T-helper 17 cell (primary cell): ENCODE measurements at places on chromosomes 6 and 20. TPM values are rescaled to one million over a fixed set of nuclear protein-coding genes. Genes with fewer than 3 reads are reported as not detected.

- H3K27ac ChIP-seq, result no peak overlapping the region
- H3K4me3 ChIP-seq, result no peak overlapping the region
- H3K36me3 ChIP-seq, result no peaks in the 10 kb centered on the region
- no peak for DNase-seq
- peaks cover 7% of the 10 kb centered on the region for H3K4me1 ChIP-seq
Observed at GRCh38 chr6:133707456-133707855, 181.5 kb upstream of the TCF21 start.

GRCh38 chr20:35617397-35618262, 2.0 kb downstream of the SPAG4 start:
- H3K36me3 ChIP-seq, result no peaks in the 10 kb centered on the region
- DNase-seq, result peak; percentile 18
- peak overlapping the region; percentile 89 for H3K4me3 ChIP-seq
- H3K4me1 ChIP-seq, result peaks cover 23% of the 10 kb centered on the region

DNA sequence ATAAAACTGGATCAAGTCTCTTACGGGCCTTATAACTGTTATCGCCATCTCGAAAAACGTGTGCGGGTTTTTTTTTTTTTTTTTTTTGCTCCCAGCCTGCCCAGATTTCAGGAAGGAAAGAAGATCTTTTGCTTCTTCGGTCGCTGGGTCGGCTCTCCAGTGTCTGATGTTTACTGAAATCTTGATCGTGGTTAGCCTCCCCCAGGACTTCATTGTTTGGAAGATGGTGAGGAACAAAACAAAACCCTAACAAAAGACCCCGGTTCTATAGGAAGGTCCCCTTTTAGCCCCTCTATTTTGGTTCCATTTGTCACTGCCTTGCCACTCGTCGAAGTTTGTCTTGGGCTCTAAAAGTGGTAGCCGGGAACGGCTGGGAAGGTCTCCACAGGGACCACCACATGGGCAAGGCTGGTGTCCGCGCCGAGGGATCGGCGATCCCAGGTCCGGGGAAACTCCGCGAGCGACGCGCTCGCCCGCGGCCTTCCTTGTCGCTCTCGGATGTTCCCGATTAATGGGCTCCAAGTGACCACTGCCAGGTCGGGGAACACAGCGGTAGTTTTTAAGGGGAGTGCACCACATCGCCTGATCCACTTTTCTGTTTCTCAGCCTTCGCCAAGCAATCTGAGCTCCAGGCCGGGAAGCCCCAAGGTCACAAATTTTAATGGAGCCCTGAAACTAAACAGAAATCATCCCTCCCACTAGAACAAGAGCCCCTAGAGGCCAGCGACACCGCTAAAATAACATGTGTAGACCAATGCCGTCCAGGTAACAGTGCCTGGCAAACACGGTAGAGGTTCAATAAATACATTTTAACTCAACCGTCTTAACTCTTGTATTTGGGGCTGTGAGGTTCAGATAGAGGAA, 27.0 kb downstream of the TRIM27 start:
- peak overlapping the region; percentile 100 for H3K27ac ChIP-seq
- peak; percentile 39 for DNase-seq
- H3K36me3 ChIP-seq, result no peaks in the 10 kb centered on the region
- no peaks in the 10 kb centered on the region for H3K27me3 ChIP-seq
- H3K4me3 ChIP-seq, result peak overlapping the region; percentile 94

- no peak overlapping the region for H3K27ac ChIP-seq
- DNase-seq, result no peak
- no peaks in the 10 kb centered on the region for H3K36me3 ChIP-seq
- no peaks in the 10 kb centered on the region for H3K4me1 ChIP-seq
- no peak overlapping the region for H3K4me3 ChIP-seq
Observed at GRCh38 chr6:139452148-139452876, 77.9 kb upstream of the CITED2 start.

DNA sequence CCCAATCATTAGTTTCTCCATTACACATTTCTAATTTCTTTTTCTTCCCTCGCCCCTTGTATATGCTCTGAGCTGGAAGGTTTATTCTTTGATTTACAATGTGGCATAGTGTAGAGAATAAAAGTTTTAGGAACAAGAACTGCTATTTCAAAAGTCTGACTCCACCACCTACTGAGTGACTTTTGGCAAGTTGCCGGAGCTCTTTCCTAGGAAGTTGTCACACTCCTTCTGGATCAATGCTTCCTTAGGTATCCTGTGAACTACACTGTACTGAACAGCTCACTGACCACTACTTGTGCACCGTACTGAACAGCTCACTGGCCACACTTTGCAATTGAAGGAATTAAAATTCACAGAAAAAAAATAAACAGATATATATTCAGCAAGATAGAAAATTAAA, 458.2 kb downstream of the FRK start:
- H3K27me3 ChIP-seq, result no peaks in the 10 kb centered on the region
- H3K27ac ChIP-seq, result no peak overlapping the region
- no peaks in the 10 kb centered on the region for H3K4me1 ChIP-seq
- no peaks in the 10 kb centered on the region for H3K36me3 ChIP-seq

DNA sequence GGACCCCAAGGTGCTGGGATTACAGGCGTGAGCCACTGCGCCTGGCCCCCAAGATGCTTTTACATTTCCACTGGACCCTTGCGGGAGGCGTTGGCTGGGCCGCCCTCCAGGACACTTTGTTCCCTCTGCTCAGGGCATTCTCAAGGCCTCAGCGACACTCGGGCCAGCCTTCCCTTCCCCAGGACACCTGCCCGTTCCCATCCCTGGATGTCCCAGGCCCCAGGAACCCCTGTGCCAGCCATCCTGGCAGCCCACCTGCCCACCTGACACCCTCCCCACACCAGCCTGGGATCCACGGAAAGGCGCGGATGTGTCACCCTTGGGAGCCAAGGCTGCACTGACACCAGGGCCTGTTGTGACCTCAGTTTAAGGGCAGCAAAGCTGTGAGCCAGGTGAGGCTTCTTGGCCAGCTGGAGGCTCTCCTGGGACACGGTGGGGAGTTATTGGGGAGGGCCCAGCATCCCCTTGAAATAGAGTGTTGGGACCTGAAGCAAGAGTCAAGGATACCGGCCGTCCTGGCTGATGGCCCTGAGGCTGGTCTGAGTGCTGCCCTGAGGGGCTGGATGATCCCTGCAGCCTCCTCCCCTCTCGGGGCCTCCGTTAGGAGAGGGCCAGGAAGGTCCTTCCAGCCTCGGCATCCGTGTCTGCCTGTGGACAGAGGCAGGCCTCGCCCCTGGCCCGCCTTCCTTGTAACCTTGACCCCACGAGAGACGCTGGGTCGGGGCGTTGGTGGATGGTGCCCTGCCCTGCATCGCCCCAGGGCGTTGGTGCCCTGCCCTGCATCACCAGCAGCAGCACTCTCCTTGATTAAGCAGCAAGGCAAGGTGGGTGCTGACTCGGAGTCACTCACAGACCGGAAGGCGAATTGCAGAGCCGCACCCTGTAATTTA, 84.2 kb upstream of the BHLHE23 start:
- DNase-seq, result peak; percentile 3
- H3K4me3 ChIP-seq, result no peak overlapping the region
- H3K36me3 ChIP-seq, result no peaks in the 10 kb centered on the region
- no peaks in the 10 kb centered on the region for H3K4me1 ChIP-seq

- H3K36me3 ChIP-seq, result no peaks in the 10 kb centered on the region
- DNase-seq, result no peak
- peaks cover 7% of the 10 kb centered on the region for H3K4me1 ChIP-seq
- no peaks in the 10 kb centered on the region for H3K27me3 ChIP-seq
Observed at GRCh38 chr6:131789219-131789618, 18.6 kb upstream of the ENPP1 start.

DNA sequence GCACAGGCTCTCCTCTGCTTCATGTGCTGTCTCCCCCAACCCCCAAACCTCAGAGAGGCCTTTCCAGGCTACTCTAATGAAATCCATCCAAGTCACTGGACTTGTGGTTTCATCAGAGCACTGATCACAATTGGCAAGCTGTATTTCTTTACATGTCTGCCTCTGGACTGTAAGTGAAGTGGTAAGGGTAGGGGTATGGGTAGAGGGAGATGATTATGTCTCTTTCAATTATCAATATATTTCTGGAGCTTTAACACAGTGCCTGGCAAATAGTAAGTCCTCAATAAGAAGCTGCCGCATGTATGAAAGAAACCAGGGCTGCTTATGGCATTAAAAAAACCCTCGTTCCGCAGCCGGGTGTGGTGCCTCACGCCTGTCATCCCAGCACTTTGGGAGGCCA, 5.4 kb downstream of the TRERF1 start:
- no peak for DNase-seq
- H3K27ac ChIP-seq, result peak overlapping the region; percentile 95
- peaks cover 64% of the 10 kb centered on the region for H3K4me1 ChIP-seq
- H3K27me3 ChIP-seq, result no peaks in the 10 kb centered on the region
- H3K4me3 ChIP-seq, result no peak overlapping the region
- peaks cover 2% of the 10 kb centered on the region for H3K36me3 ChIP-seq

DNA sequence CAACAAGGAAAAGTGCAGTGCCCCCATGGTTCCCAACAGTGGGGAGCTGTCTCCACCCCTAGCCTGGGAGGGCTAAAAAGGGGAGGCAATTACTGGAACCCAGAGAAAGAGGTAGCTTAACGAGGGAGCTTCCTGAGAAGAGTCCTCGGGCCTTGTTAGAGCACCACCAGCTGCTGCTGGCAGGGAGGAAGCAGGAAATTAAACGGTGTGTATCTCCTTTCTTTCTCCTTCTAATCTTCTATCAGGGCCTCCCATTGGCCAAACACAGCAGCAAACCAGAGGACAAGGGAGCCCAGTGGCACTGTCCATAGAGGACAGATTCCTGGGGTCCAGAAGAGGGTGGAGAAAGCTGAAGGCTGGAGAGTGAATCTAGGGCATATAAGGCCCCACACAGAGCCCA, 7.6 kb upstream of the BTN2A2 start:
- peaks cover 24% of the 10 kb centered on the region for H3K4me1 ChIP-seq
- peak overlapping the region; percentile 86 for H3K27ac ChIP-seq
- DNase-seq, result no peak
- peaks cover 14% of the 10 kb centered on the region for H3K36me3 ChIP-seq

- H3K27ac ChIP-seq, result peak overlapping the region; percentile 94
- H3K4me1 ChIP-seq, result peaks cover 16% of the 10 kb centered on the region
- H3K4me3 ChIP-seq, result peak overlapping the region; percentile 99
- DNase-seq, result no peak
Observed at GRCh38 chr6:34792605-34793500, 970 bp downstream of the BLTP3A start.

DNA sequence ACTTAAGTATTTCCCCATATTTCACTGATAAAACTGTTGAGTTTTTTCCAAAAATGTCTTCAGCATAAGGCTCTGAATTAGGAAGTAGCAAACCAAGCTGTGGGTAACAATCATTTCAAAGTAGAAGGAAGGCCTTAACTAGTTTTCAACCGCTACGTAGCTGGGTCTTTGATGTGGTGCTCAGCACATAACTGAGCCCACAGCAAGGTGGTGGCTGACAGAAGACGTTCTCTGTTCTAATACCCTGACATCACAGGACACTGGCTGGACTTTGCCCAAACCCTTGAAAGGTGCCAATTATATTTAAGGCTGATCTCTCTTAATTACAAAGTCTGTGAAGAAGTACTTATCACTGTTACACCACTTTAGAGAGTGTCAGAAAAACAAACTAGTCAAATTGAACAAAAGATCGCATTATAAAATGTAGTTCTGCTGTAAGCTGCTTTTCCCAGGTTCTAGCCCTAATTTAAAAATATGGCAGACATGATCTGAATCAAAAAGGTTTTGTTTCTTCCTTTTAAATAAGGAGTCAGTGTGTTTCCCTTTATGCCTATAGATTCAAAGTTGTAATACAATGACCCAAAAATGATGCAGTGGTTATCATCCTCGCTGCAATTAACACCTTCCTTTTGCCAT, 26.7 kb downstream of the MAN1A1 start:
- peaks cover 19% of the 10 kb centered on the region for H3K4me1 ChIP-seq
- DNase-seq, result no peak
- H3K27ac ChIP-seq, result peak overlapping the region; percentile 82
- H3K27me3 ChIP-seq, result no peaks in the 10 kb centered on the region
- peak overlapping the region; percentile 64 for H3K4me3 ChIP-seq

DNA sequence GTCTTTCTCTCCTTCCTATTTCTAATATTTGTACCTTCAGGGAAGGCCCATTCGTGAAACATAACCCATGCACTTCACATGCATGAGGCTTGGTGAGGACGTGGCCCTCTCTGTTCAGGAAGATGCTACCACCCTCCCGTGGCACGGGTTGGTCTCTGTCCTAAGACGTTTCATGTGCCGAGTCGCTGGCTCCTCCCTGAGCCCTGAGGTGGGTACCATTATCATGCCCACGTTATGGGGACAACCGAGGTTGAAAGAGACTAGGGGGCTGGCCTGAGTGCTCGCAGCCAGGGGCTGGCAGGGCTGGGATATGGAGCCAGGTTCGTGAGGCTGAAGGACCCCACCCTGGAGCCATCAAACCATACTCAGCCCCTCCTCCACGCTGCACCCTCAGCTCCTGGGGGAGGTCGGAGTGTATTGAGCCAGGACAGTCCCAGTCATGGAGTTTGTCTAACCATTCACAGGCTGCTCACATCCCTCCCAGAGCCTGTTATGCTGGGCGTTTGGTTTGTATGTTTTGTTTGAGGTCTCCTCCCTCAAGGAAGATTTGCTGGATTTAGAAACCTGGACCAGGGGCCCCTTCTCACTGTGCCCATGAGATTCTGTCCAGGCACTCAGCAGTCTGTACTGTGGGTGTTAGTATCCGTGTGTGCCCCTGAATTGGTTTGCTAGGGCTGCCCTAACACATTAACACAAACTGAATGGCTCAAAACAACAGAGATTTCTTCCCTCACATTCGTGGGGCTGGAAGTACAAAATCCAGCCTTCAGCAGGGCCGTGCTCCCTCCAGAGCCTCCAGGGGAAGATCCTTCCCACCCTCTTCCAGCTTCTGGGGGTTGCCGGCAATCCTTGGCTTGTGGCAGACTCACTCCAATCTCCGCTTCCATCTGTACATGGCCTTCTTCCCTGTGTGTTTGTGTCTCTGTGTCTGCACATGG, 88.3 kb downstream of the ANKRD60 start:
- peaks cover 2% of the 10 kb centered on the region for H3K4me1 ChIP-seq
- no peak for DNase-seq
- no peaks in the 10 kb centered on the region for H3K36me3 ChIP-seq
- H3K4me3 ChIP-seq, result no peak overlapping the region
- H3K27me3 ChIP-seq, result peaks cover 74% of the 10 kb centered on the region

GRCh38 chr6:148649454-148649963, 97.3 kb upstream of the UST start:
- H3K27ac ChIP-seq, result no peak overlapping the region
- H3K36me3 ChIP-seq, result peaks cover 2% of the 10 kb centered on the region
- H3K4me1 ChIP-seq, result no peaks in the 10 kb centered on the region
- DNase-seq, result no peak
- no peak overlapping the region for H3K4me3 ChIP-seq
- peaks cover 18% of the 10 kb centered on the region for H3K27me3 ChIP-seq

DNA sequence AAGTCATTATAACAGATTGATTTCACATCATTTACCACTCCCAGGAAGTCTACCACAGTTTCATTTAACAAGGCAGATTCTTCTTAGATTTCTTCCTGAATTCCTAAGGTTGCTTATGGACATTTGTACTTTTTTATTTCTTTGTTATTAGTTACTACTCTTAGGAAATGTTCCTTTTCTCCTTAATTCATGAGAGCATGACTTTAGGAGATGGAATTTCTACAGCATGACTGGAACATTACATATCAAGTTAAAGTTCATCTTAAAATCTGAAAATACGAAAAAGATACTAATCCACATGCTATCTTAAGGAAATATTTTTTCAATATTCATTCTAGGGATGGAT, 22.3 kb downstream of the CNKSR3 start:
- peaks cover 17% of the 10 kb centered on the region for H3K27me3 ChIP-seq
- H3K4me1 ChIP-seq, result no peaks in the 10 kb centered on the region
- H3K27ac ChIP-seq, result no peak overlapping the region
- H3K4me3 ChIP-seq, result no peak overlapping the region

Gene ZNF341
- 4.2 TPM for total RNA-seq

Gene HLA-B
- 7,013 TPM for total RNA-seq

Gene CYP39A1
- total RNA-seq, result not detected

Gene DDX43
- total RNA-seq, result 2.0 TPM

Gene MYLIP
- total RNA-seq, result 191 TPM

Gene OLIG3
- 0.12 TPM for total RNA-seq

Gene NFKBIL1
- 6.4 TPM for total RNA-seq

Gene COL20A1
- not detected for total RNA-seq

Gene NKX2-4
- not detected for total RNA-seq

Gene FAM217A
- total RNA-seq, result not detected
